COR-L47 (cell line): ENCODE measurements at places on chromosomes 12 and 14.

GRCh38 chr12:116180448-116180847, 97.0 kb downstream of the MED13L start:
- no peak for DNase-seq

DNA sequence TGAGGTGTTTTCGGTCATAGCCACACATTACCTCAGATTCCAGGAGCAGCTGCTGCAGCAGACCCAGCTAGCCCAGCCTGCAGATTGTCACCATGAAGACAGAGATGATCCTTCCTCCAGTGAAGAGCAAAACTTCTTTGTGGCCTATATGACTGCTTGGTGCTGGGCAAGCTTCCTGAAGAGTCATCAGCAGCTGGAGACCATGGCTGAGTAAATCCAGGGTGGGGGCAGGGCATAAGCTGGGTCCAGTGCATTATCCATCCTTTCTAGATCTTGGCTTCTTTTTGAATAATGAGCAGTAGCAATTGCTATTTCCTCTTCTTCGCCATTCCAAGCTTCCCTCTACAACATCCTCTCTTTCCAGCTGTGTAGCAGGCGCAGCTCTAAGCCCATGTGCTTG, 373.1 kb upstream of the DDHD1 start:
- DNase-seq, result no peak

DNA sequence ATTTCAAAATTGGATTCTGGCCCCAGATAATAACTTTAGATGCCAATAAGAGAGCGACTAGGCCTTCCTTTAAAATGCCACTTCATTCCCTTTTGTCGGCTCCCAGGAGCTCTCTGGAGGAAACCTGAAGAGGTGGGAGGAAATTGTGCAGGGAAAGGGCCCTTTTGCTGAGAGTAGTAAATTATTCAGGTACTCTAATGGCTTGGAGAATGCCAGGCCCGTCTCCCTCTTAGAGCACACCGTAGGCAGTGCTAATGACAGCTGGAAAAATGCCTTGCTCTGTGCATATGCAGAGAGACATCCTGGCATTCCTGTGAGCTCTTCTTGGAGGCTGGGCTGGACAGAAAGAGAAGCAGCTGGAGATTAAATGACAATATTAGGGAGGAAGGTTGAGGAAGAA, 115.0 kb upstream of the RPH3A start:
- DNase-seq, result no peak

DNA sequence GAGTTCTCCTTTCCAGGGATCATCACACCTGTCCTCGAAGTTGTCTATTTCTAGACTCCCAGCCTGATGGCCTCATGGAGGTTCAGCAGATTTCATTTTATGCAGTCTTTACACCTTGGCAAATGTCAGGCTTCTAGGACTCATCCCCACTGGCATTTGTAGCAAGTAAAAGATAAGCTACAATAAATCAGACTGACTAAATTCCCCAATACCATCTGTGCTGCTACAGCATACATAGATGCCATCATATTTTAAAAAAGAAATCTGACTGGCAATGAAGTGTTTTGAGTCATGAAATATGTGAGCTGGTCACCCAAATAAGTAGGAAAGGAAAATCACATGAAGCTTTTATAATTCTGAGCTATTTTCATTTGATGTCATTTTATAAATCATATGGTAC, 55.3 kb downstream of the KCNC2 start:
- DNase-seq, result no peak

GRCh38 chr12:128259556-128260070, 7.4 kb upstream of the TMEM132C start:
- DNase-seq, result no peak

GRCh38 chr14:95993768-95994592, 45.2 kb upstream of the C14orf132 start:
- peak; percentile 89 for DNase-seq

GRCh38 chr14:99314623-99315022, 42.6 kb upstream of the BCL11B start:
- DNase-seq, result no peak

GRCh38 chr14:98374136-98374535, 897.9 kb downstream of the BCL11B start:
- DNase-seq, result no peak

- DNase-seq, result no peak
These were observed 325 bp downstream of the CRIP1 start for GRCh38 chr14:105486974-105487448.

- no peak for DNase-seq
These were observed 32.9 kb downstream of the ZFYVE21 start for GRCh38 chr14:103748534-103748857.
